ENCODE measurements at places on chromosomes 12 and 14.
A peak's percentile ranks its signal among the peaks of the same experiment; 100 is the strongest.

DNA sequence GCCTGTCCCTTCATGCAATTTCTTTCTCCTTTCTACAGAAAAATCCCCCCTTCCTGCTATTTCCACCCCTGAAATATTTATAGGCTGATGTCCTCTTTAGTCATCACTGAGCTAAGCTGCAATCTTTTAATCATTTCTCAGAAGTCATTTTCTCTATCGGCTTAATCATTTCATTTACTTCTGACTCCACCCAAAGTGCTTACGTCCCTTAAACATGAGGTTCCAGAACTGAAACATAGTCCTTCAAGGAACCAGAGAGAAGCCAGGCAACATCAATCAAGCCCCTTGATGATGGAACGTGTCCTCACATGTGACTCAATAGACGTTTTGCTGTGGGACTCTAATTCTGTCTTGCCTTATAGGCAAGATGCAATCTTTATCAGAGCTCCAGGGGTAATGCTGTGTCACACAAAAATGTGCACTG lies 148.7 kb upstream of the KRR1 start:
- no peak for DNase-seq

- DNase-seq = no peak
Observed at GRCh38 chr14:34851395-34851794, 23.8 kb downstream of the BAZ1A start.

DNA sequence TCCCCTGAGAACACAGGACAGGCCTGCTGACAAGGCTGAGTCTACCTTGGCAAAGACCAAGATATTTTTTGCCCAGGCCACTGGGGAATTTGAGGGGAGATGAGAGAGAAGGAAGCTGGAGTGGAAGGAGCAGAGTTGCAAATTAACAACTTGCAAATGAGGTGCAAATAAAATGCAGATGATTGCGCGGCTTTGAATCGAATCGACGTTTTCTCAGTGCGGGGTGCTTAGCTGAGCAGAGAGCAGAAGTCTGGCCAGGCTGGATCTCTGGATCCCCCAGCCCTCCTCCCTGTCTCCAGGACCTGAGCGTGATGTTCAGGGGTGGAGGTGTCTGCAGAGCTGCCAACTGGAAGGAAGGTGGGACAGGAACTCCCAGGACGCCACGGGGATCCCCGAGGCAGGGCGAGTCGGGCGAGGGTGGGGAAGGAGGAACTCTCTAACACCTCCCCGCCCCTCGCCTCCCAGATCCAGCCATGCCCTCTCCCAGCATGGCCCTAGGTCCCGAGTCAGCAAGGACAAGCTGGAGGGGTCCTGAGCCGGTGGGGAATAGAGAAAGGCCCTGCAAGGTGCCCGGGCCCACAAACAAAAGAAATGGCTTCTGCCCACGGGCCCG lies 527 bp upstream of the CARMIL3 start:
- peak; percentile 33 for DNase-seq

DNA sequence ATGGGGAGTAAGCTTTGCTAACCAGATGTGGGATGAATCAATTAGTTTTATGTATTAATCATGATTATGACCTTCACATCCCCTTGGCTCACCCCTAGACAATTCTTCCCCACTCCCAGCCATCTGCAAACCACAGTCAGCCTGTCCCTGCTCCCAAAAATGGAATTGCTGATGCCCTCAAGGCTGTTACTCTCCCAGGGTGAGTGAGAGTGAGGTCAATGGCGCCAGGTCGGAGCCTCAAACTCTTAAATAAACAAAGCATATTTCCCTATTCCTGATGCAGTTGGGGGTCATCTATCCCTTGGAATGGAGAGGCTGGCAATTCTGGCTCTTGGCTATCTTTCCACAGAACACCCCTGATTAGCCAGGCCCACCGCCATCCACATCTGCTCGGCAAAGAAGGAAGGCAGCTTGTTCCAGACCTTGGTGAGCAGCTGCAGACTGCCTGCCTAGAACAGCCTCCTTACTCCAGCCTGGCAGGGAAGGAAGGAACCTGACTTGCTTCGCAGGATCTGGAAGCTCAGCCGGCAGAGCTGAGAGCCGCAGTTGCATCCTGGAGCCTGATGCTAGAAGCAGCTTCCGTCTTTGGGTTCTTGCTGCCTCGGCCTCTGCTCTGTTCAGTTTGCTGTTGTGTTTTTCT lies 57.0 kb downstream of the SMUG1 start:
- DNase-seq = no peak

DNA sequence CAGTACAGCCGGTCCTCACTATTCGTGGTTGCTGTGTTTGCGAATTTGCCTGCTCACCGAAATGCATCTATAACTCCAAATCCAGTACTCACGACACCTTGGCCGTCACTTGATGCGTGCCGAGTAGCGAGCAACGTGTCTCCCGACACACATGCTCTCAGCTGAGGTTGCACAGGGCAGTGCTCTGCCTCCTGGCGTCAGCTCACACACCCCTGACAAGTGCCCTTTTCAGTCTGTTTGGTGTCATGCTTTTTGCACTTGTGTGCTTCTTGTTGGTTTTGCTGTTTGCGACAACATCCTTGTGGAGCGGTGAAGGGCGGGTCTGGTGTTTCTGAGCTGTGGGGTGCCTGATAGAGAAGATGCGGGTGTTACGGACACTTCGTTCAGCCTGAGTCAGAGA lies 110.4 kb upstream of the RFLNA start:
- DNase-seq = no peak

DNA sequence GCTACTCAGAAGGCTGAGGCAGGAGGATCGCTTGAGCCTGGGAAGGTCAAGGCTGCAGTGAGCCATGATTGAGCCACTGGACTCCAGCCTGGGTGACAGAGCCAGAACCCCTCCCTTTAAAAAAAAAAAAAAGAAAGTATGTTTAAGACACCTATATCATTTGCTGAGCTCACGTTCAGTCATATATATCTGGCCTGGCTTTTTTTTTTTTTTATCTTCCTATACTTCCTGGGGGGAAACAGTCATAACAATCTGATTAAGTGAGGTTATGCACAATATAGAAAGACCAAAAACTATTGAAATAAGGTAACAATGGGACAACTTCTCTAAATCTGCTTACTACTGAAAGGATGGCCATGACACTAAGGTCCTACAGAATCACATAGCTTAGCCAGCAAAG lies 9.4 kb upstream of the ARID2 start:
- DNase-seq = no peak

- peak; percentile 86 for DNase-seq
Observed at GRCh38 chr12:119804011-119804641, 73.0 kb downstream of the CIT start.

DNA sequence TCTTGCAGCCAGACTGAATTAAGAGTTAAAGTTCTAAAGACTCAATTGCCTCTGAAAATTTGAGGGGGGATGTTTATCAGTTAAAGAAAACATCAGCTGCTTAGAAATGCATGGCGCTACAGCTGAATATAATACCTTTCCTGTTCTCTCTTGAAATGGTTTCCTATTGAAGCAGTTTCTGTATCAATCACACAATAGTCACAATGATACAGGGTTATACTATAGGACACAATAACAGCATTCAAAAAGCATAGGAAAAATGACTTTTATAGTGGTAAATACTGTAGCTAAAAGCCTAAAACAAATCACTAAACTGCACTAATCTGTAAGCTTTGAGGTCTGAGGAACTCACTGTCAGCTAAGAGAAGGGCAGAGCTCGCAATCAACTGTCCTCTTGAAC lies 15.2 kb downstream of the MDGA2 start:
- DNase-seq = no peak
